ENCODE measurements at places on chromosomes 12 and 14.

DNA sequence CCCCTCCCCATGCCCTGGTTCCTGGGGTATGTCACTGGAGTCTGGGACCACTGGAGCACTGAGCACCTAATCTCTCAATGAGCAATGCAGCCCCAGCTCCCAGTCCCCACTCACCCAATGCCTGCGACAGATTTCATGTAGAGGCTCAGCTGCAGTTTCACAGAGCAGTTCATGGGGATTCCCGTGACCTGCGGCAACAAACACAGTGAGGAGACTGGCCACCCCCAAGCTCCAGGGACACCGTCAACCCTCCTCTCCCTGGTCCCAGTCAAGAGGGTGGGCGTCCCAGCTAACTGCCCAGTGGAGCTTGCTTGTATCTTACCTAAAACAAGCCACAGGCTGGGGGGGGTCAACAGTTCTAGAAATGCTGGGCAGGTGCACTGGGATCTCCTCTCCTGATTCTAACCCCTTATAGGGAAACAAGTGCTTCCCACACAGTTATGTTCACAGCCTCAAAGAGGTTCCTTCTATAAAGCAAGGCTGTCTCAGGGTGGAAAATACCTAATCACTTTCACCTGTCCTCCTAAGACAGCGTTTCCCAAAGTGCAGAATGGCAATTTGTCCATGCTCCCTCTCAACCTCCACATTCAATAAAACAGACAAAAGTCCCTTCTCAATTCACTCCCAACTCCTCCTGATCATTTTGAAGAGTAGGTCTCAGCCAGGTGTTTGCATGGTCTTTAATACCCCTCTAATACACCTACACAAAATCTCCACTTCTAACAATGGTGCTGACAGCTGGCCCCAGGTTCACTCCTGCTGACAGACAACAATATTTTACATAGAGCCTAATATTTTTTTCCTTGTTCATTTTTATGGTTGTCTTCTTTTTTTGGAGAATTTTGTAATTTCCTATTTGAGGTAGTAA lies 68.3 kb downstream of the SCARB1 start:
- no peak for DNase-seq

DNA sequence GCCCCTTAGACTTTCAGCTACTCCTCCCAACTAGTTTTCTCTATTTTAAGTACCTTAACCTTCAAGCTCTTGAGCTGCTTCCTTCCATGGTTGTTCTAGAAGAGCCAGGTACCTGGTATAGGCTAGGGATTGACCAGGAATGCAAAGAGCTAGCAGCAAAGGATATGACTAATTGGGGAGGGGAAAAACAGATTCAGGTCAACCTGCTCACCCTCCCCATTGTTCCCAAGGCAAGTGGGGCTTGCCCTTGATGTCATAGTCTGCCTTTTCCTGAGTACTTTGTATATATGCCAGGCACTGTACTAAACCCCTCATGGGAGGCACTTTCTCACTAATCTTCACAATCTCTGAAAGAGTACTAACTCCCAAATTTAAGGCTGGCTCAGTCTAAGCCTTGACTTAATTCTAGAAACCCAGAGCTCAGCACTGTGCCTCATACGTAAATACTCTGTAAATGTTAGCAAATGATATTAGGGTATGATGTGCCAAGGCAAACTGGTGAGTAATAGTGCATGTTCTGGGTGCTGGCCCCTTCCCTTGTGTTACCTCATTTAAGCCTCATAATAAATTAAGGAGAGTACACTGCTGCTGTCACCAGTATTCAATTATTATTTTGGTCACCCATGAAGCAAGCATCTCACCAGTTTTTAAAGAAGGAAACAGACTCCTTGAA lies 42.2 kb downstream of the SUDS3 start:
- DNase-seq, result no peak

DNA sequence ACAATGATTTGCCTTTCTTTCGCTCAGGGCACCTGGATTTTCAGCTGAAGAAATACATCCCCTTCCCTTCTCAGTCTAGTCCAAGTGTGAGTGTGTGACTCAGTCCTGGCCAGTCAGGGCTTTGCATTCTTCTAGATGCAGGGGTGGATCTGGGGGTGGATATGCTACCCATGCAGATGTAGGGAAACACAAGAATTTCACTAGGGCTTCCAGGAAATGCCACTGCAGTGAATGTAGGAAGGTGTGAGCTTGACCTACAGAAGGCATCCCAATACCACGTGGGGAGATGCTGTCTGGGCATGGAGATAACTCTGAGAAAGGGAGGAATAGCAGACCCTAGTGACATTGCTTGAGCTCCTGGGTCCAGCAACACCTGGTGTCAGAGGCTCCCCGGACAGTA lies 404.2 kb downstream of the GLT1D1 start:
- DNase-seq, result no peak

GRCh38 chr14:102421411-102422057 lies 58.8 kb downstream of the TECPR2 start:
- no peak for DNase-seq

DNA sequence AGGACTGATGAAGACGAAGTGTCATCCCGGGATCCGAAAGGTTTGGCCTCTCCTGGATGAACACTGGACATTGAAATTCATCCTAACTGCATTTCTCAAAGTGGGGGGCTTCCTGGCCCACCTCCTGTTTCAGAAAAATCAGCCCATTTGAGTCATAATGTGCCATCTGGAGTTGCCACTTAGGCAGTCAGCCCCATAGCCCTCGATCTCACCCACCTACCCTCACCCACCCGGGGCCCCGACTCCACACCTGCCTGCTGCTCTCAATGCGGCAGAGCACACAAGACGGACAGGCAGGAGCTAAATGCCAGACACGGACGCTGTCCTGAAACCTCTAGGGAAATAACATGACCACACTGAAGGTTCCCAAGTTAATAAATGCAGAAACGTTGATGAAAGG lies 12.6 kb downstream of the DLK1 start:
- DNase-seq, result no peak

DNA sequence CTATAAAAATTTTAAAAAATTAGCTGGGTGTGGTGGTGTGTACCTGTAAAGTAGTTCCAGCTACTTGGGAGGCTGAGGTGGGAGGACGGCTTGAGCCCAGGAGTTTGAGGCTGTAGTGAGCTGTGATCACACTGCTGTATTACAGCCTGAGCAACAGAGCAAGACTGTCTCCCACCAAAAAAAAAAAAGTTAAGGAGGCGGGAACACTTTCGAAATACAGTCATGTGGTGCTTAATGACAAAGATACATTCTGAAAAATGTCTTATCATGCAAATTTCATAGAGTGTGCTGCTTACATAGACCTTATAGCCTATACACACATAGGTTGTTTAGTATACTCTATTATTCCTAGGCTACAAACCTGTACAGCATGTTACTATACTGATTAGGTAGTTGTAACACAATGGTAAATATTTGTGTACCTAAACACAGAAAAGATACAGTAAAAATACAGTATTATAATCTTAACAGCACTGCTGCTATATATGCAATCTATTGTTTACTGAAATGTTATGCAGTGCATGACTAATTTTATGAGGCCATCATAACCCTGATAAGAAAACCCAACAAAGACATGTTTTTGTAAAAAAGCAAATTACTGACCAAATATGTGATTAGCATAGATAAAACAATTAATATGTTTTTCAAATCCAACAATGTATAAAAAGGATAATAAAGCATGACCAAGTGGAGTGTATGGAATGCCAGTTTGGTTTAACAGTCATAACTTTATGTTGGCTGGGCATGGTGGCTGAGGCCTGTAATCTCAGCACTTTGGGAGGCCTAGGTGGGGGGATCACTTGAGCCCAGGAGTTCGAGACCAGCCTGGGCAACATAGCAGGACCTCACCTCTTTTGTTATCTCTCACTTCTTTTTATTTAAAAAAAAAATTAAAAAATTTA lies 11.4 kb downstream of the EIF2S1 start:
- no peak for DNase-seq

GRCh38 chr14:81478446-81478845 lies 55.2 kb downstream of the SEL1L start:
- no peak for DNase-seq
